ENCODE measurements at places on chromosomes 12 and 14.

GRCh38 chr12:107864235-107864634, 89.7 kb downstream of the ASCL4 start:
- DNase-seq = no peak

- no peak for DNase-seq
Measured at GRCh38 chr12:2509137-2509536, 285.6 kb upstream of the FKBP4 start.

GRCh38 chr12:129241852-129242251, 388.6 kb downstream of the GLT1D1 start:
- no peak for DNase-seq

DNA sequence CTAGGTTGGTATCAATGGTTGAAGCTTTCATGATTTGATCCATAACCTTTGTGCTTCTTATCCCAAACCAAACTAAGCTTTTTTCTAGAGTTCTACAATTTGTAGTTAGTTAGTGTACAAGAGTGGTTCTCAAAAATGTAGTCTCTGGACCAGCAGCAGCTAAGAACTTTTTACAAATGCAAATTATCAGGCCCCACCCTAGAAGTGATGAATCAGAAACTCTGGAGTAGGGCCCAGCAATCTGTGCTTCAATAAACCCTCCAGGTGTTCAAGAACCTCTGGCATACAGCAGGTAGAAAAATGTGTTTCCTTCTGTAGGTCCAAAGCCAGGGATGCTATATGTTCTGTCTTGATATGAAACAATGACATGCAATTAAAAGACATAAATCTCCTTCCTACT, 26.1 kb upstream of the ACTR6 start:
- no peak for DNase-seq

GRCh38 chr14:28608851-28609828, 157.4 kb upstream of the FOXG1 start:
- DNase-seq = no peak

DNA sequence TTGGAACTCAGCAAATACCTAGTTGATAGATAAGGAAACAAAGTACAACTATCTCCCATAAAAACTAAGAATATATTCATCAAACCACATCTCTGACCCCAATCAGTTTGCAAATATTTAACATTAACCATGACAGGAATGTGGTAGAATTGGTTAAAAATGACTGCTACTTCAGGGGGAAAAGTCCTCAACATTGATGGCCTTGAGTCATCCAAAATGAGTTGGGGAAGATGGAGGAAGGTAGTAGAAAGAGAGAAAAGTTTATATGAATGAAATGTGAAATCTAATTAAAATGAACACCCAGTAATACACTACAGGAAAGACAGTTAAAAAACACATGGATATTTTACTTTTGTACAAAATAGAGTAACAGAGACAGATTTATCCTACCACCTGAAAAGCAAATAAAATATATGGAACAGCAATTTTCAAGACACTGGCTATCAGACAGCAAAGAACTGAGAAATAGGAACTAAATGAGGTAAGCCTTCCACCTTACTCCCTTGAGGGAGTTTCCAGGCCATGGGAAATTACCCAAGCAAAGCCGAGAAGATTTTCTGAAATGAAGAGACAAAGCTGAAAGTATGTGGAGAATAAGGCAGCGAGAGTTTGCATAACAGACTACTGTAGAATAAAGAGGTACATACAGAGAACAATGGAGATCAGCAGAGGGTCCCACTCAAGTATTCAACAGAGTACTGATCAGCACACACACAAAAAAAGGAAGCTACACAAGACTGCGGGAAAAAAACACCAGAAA, 49.6 kb downstream of the TC2N start:
- no peak for DNase-seq

- DNase-seq = no peak
Measured at GRCh38 chr12:57840726-57841125, 5.8 kb downstream of the CTDSP2 start.

- no peak for DNase-seq
Measured at GRCh38 chr14:69812711-69813110, 15.7 kb upstream of the SLC10A1 start.

DNA sequence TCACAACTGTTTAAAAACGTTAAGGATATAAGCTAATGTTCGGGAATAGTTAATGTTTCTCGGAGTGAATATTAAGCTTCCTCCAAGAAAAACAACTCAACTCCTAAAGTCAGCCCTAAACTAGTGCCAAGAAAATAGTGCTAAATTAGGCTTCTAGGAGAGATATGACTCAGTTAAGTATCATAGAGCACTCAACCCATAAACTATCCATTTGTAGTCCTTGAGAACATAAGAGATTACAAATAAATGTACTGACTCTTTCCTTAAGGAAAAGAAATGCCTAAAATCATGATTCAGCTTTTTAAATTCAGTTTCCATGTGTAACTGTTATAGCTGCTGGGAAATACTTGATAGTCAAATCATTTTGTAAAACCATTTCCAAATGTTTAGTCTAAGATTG, 117.1 kb downstream of the HMGA2 start:
- no peak for DNase-seq

GRCh38 chr14:44528180-44528579, 21.1 kb upstream of the FSCB start:
- DNase-seq = no peak

DNA sequence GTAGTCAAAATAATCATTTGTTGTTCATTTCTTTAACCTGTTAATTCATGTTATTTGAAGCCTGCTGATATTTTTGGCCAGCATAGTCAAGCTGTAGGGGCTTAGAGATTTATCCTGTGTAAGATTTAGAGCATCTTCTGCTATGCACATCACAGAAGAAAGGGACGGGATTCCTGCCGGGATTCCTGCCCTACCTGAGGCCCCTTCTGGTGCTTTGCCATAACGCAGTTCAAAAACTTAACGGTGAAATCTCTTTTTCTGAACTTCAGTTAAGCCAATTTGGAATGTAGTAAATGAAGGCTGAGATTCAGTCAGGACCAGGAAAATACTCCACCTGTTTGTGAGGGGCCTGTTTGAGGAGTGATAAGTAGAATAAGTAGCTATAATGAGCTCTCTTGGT, 50.7 kb upstream of the TMEM260 start:
- DNase-seq = no peak

DNA sequence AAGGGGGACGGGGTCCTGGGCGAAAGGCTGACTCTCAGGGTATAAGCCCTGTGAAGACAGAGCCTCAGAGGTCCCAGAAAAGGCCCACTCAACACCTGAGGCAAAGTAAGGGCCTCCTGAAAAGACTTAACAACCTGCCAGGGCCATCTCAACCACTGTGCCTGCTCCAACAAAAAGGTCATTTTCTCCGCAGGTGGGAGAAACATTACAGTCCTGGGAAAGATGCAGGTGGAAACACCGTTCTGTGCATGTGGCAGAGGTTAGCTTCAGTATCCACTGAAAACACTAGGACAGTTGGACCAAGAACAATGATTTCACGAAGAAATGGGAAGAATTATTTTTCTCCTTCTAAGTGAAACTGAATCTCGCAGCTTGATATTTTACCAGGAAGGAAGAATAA, 50.9 kb downstream of the CCDC88C start:
- DNase-seq = no peak

GRCh38 chr12:127149226-127149964, 1117.6 kb upstream of the TMEM132C start:
- DNase-seq = no peak

DNA sequence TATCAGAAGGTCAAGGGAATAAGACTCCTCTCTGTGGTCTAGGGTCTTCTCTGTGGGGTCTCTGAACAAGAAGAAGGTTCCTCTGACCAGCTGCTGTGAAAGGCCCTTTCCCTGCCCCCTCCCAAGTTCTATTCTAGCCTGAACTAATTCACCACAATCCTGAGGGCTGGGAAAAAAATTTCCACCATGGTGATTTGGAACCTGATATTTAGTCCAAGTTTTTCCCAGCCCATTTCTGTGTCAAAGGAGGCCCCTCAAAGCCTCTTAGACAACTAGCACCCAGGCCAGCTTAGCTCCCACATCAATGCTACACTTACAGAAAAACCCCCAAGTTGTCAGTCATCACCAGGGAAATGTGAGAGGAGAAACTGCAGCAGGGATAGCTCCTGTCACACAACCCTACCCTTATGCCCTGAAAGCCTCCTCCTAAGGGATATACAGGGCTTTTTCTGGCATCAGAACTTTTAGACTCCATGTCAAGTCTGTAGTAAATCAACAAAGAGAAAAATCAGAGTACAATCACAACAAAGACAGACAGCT, 4.5 kb downstream of the FMNL3 start:
- no peak for DNase-seq

GRCh38 chr12:1840981-1841425, 20.6 kb downstream of the LRTM2 start:
- DNase-seq = no peak

- DNase-seq = no peak
Measured at GRCh38 chr14:95701846-95702221, 12.1 kb downstream of the TCL1A start.

- DNase-seq = no peak
Measured at GRCh38 chr14:69933623-69934275, 54.5 kb downstream of the SMOC1 start.

DNA sequence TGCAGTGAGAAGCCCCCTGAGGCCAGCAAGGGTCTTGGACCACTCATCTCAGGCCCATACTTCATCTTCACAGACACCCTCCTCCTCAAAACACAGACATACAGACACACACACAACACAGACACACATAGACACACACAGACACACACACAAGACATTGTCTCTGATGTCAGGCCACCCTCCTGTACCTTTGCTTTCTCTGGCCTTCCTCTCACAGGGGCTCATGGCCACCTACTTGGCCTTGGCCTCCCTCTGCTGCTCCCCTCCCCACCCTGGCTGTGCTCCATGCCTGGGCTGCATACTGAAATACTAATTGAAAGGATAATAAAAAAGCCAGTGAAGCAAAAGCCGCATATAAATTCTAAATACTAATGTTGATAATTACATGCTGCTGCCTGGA, 1.6 kb upstream of the SYNDIG1L start:
- no peak for DNase-seq

DNA sequence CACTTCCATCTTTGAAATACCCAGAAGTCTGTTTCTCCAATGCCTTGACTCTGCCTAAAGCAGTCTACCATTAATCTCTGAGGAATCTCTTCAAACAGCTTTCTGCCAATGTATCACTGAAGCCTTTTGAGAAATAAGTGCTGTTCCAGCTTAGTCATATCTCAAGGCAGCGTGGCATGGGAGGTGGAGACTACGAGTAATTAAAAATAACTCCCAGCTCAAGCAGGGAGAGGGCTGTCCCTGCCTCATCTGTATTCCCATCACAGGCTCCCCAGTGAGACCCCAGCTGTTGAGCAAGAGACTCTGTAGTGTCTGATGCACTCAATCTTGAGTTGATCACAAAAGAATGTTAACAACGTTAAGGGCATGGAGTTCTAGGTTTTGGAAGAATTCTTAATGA, 700.6 kb downstream of the DIO2 start:
- DNase-seq = no peak

DNA sequence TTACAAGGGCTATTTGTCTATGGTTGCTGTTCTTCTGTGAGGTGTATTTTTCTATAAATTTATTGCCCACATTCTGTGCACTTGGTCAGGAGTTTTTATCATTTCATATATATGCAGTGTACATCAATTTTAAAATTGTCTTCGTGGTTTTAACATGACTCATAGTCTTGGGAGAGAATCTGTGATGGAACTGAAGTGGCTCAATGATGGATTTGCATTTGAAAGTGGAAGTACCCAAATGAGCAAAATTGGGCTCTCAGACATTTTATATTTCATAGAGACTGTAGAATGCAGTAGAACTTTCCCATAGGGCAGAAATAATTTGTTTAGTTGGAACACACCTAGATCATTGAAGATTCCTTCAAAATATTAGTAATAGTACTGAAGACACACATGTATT, 1.9 kb upstream of the SCFD1 start:
- no peak for DNase-seq

DNA sequence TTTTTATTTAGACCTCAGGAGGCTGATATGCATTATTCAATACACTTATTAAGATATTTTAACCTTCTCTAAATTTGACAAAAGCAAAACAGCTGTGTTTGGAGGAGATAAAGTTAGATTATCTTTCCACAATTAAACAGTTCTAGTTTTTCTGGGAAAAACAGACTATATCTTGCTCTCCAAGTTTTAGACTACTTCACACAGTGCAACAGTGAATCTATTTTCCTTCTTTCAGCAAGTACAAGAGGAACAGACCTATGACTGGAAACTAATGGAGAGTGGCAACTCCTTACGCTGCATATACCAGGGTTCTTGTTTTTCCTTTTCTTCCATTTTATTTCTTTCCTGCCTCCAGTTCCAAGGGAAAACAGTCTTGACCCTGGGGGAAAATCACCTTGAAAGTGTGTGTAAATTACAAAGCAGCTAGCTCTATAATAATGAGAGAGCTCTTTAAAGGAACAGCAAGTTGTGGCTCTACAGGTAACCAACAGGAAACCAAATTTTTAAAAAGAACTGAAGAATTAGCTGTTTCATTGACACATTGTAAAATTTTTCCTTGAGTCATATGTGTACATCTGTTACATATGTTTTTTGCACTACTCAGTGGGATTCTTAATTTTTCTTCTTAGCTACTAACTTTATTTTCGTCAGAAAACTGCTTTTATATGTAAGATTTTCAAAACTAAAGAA, 27.4 kb downstream of the DNM1L start:
- no peak for DNase-seq

- no peak for DNase-seq
Measured at GRCh38 chr14:77541905-77542304, 43.3 kb upstream of the ISM2 start.

DNA sequence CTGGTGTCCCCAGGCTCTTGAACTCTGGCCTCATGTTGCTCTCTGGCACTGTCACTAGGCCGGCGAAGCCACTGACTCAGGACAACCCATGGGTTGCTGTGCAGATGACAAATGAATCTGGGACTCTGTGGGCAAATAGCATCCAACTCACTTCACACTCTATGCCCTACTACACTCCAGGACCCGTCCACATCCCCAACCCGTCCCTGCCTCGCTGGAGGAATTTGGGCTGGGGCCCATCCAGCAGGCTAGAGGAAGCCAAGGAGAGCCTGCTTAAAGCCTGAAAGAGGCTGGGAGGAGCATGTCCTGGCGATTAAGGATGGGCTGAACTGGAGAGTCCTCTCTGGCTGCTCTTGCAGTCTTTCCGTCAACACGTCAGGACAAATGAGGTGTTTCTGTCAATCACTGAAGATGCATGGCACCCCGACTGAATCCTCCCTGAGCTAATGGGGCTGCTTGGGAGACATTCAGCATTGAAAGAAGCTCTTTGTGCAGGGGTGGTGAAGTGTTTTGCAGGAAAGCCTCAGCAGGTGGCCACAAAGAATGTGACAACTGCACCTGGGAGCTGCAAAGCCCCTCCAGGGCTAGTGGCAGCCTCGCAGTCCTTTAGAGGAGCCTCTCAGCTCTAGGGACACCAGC, 71.7 kb downstream of the ANO2 start:
- DNase-seq = no peak

- DNase-seq = no peak
Measured at GRCh38 chr12:94143438-94143837, 4.9 kb upstream of the PLXNC1 start.

DNA sequence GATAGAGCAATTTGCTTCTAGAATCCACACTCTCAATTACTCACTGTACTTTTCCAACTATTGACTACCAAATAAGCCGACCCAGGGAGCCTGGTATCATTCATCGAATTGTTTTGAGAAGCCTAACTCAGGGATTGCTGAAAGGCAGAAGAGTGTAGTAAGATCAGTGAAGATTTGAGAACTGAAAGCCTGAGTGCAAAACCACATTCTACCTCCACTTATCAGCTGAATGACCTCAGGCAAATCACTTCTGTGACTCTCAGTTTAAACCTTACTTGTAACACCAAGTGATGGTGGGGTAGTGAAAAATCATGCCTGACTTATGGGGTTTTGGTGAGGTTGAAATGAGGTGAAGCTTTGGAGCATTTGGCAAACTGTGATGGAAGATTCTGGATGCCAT, 126.1 kb upstream of the MAX start:
- no peak for DNase-seq
